HuH-7 (cell line): ENCODE measurements at places on chromosomes 5 and 9.

- DNase-seq, result peak; percentile 54
Observed at GRCh38 chr9:121055642-121056143, 5.6 kb upstream of the C5 start.

DNA sequence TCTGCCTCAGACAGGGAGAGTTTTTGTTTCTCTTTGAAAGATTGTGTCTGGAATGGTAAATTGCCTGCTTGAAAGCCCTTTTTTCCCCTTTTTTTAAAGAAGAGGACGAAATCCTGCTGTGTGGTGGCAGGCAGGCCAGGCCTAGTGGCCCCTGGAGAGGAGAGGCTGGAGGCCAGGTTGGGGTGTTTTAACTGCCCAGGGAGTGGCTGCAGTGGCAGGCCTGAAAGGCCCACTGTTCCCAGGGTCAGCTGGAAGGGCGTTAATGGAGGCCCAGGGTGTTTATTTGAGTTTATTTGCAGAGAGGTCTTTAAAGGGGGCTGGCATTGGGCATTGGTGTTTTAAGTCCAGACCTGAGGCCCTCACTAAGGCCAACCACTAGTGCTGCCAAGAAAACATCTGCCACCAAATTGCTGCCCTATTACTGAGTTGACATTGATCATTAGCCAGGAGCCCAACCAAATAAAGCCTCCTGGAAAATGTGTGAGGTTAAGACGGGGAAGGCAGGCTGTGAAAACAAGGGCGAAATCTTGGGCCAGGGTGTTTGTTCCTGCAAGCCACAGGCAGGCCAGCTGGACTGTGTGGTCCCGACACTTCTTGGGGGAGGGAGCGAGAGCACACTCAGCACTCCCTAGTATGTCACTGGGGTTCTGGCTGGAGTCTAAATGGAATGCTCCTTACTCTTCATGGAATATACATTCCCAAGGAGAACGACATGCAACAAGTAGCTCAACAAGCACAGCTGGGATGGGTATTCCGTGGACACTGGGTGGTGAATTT, 5.0 kb downstream of the JADE2 start:
- no peak for DNase-seq

GRCh38 chr5:6827526-6828219, 114.4 kb downstream of the TENT4A start:
- DNase-seq, result no peak

- DNase-seq, result no peak
Observed at GRCh38 chr5:5522336-5522735, 99.9 kb downstream of the ICE1 start.

DNA sequence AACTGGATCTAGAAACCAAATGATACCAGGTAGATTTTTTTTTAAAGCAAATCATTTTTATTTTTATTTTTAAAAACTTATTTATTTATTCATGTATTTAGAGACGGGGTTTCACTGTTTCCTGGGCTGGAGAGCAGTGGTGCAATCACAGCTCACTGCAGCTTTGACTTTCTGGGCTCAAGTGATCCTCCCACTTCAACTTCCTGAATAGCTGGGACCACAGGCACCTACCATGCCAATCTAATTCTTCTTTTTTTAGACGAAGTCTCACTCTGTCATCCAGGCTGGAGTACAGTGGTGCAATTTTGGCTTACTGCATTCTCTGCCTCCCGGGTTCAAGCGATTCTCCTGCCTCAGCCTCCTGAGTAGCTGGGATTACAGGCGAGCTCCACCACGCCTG, 41.3 kb upstream of the CDK20 start:
- DNase-seq, result no peak

DNA sequence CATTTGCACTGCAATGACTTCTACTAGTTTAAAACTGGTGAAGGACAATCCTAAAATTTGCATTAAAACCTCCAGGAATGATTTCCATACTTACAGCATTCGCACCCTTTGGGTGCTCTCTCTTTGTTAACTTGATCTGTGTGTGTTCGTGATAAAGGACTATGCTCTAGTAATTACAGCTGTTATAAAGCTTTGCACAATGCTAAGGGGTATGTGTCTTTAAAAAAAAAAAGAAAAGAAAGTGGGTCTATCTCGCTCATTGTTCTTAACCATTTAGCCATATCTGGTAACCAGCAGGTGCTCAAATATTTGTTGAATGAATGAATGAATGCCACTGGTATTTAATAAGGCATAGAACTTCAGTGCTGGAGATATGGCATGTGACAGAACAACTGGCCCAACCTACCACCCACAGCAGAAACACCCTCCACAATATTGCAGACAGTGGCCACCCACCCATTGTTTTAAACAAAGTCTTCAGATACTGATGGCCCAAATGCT, 8.7 kb downstream of the TRIM36 start:
- DNase-seq, result no peak

- DNase-seq, result no peak
Observed at GRCh38 chr5:107265193-107265592, 405.5 kb downstream of the EFNA5 start.

DNA sequence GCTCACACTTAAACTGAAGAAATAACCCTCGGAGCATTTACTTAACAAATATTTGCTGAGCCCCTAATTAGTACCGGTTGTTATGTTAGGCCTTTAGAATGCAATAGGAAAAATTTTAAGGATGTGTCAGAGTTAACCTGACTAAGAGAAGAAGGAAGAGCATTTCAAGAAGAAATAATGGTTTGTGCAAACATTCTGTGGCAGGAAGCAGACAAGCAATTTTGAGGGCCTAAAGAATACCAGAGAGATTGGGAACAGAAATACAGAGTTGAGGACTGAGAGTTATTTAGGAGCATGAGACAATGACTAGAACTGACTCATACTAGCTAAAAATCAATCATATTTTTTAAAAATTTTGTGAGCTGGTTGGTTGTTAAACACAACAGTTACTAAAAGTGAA, 218.8 kb downstream of the PRR16 start:
- no peak for DNase-seq

DNA sequence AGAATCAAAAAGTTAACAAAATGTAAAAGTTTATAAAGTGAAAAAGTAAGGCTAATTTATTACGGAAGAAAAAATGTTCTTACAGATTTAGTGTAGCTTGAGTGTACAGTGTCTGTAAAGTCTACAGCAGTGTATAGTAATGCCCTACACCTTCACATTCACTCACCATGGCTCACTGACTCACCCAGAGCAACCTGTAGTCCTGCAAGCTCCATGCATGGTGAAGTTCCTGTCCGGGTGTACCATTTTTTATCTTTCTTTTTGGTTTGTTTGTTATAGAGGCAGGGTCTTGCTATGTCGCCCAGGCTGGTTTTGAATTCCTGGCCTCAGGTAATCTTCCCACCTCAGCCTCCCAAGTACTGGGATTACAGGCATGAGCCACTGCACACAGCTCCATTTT, 93.6 kb downstream of the MED27 start:
- DNase-seq, result no peak

GRCh38 chr9:90998573-90998972, 197.0 kb downstream of the SYK start:
- DNase-seq, result no peak

- DNase-seq, result no peak
Observed at GRCh38 chr9:105259731-105260612, 15.5 kb downstream of the SLC44A1 start.

GRCh38 chr5:156584871-156585270, 257.9 kb downstream of the SGCD start:
- no peak for DNase-seq

DNA sequence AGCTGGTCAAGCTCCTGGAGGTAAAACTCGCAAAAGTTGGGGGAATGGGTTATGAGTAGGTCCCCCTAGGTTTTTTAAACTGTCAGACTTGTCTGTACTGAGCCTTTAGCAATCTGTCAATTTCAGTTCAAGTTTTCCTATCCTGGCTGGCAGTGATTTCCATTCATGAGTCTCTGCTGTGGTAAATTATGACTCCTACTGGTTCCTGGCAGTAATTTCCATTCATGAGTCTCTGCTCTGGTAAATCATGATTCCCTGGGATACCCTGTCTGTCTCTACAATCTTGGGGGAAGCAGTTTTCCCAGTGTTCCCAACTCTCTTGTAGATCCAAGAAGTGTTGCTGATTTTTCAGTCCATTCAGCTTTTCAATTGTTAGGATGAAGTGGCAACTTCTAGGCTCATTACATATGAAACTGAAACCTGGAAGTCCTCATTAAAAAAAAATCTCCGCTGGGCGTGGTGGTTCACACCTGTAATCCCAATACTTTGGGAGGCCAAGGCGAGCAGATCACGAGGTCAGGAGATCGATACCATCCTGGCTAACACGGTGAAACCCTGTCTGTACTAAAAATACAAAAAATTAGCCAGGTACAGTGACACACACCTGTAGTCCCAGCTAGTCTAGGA, 91.3 kb upstream of the GPBP1 start:
- DNase-seq, result peak; percentile 10

GRCh38 chr5:158908425-158909220, 191.1 kb downstream of the EBF1 start:
- DNase-seq, result no peak

GRCh38 chr5:54519509-54519876, 1.9 kb downstream of the SNX18 start:
- no peak for DNase-seq

DNA sequence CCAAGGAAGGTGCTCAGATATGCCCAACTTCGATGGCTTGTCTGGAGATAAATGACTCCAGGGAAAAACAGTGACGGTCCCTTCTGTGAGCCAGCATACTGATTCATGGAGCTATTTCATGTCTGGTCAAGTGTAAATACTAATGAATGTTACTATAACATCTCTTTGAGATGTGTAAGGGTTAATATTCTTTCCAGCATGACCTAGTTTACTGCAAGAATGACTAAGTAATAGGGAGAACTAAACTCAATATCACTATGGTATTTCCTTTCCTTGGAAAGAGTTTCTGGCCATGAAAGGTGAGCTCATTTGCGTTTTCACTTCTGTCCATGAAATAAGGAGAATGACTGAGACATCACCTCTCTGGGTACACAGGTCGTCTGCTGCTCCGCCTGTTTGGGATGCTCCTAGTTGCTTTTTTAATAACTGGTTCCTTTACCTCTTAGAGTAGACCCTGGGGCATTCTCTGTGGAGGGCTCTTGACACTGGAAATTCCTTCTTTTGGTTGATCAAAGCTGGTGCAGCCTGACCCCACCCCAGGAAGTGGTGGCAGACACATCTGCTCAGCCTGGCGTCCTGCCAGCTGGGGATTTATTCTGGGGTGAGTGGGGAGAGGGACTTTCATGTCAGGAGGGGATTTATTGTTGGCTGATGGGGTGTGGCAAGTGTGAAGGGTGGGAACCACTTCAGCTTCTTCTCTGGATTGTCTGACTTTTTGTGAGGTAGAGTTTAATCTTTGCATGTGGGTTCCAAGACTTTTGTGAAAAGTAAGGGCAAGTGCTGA, 250.0 kb upstream of the MPDZ start:
- DNase-seq, result no peak

- DNase-seq, result no peak
Observed at GRCh38 chr5:156497804-156498208, 170.8 kb downstream of the SGCD start.

DNA sequence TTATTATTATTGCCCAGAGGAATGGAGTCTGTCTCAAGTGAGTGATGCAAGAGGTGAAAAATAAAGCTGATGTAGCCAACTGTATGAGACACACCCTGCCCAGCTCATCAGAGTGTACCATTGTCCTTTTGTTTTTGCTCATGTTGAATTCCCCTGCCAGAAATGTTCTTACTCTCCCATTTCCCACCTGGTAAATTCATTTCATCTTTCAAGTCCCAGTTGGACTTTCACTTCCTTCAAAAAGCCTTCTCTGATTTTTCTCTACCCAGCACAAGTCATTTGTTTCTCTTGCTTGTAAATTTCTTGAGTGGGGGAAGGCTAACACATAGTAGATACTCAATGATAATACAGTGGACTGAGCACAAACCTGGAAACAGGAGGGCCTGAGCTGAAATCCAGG, 394.5 kb upstream of the ZNF462 start:
- no peak for DNase-seq

DNA sequence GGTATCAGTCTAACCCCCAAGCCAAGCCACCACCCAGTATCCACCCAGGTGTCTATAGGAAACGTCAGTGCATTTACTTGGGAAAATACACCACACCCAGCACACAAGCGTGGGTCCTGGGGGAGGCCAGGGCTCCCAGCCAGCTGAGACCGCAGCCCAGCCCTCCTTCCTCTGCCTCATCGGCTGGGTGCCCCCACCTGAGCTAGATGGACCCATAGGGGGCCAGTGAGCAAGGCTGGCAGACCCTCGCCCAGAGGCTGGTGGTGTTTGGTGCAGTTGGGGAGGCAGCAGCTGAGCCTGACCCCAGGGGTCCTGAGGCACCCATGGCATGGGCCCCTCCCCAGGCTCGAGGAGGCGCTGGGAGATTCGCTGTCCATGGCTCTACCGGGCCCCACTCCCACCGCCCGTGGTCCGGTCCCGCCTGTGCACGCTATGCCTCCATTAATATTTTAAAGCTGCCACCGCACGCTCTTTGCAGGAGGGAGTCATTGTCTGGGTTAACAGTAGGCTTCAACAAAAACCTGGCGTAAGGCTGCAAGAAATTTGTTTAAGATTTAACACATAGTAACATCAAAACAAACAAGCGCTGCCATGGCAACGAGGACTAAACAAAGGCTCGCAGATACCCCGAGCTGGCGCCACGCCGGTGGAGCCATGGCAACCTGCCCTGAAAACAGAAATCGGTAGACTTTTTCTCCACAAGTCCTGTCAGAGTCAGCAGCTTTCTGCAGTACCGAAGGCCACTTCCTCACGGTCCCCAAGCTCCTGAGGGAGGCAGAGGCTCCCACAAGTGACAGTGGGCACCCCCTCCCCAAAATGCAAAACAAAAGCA, 20.6 kb downstream of the TPPP start:
- no peak for DNase-seq

DNA sequence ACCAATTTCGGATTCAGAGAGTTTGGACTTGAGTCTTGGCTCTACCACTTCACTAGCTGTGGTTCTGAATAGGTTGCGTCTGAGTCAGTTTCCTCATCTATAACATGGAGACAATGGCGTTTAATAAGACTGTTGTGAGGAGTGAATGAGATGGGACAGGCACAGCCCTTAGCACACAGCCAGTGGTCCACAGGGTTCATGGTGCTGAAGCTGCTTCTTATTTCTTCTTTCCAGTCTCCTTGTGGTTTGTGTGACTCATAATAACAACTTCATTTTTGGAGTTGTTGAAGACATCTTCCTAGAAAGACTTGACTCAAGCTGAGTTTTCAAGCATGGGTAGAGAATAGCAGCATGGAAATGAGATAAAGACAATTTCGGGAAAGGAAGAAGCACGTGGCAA, 172.6 kb upstream of the PPP2R2B start:
- no peak for DNase-seq

DNA sequence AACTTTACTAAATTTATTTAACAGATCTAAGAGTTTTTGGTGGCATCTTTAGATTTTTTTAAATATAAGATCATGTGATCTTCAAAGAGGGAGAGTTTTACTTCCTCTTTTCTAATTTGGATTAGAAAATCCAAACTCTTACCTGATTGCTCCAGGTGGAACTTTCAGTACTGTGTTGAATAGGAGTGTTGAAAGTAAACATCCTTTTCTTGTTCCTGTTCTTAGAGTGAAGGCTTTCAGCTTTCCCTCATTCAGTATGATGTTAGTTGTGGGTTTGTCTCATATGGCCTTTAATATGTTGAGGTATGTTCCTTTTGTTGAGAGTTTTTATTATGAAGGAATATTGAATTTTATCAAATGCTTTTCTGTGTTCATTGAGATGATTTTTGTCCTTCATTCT, 650.0 kb upstream of the SGCD start:
- no peak for DNase-seq
